K562 (cell line): ENCODE measurements at places on chromosomes 3 and 15.
A peak's percentile ranks its signal among the peaks of the same experiment; 100 is the strongest.

GRCh38 chr15:88269356-88270062 lies 13.0 kb upstream of the NTRK3 start:
- DNase-seq, result no peak

GRCh38 chr15:68921926-68922325 lies 8.4 kb upstream of the SPESP1 start:
- DNase-seq, result no peak

DNA sequence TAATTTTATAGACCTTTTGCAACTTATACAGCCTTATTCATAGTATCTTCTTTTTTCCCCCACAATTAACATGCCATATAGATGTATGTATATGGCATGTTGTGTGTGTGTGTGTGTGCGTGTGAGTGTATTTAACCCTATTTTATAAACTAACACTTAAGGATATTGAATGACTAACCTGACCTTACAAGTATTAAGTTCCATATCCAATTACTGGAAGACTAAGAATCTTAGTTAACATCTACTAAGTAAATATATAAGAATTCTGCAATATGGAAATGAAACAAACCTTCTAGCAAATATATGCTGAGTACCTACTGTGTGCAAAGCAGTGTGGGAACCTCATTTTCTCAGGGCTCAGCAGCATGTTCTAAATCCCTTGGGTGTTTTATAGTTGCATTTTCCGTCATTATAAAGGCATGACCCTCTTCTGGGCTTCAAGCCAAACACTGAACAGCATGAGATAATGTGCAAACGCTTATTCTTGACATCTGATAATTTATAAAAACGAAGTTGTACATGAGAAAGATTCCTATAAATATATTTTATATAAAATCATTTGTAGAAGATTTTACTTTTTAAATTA lies 105.5 kb downstream of the NLGN1 start:
- DNase-seq, result no peak

DNA sequence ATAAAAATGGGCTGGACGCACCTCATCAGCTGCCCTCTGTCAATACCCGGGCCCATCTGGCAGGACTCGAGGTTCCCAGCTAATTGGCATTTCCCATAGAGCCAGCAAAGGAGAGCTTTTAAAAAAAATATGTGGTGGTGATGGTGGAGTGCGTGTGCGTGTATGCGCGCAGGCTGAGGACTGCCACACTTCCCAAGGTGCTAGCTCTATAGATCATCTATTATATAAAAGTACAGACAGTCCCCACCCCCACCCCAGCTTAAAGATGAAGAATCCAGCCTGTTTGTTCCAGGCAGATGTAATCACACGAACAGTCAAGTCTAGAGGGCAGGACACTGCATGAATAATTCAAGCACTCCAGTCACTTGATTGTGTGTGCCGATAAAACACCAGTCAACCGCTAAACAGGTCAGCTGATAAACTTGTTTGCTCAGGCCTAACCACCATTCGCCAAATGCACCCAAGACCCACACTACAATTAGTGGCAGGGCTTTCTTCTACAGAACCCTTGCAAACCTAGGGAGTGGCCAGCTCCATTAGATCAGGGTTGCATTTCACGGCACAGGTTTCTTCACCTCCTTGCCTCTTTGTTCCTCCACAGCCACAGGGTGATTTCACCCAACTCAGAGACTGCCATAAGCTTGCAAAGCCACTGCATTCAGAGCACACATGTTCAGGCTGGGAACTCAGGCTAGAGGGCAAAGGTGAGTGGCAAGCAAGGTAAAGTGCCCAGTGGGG lies 5.8 kb downstream of the TLE3 start:
- DNase-seq, result peak; percentile 47

GRCh38 chr15:51982770-51983103 lies 11.2 kb upstream of the LEO1 start:
- DNase-seq, result no peak

- DNase-seq, result no peak
Observed at GRCh38 chr3:171783626-171784025, 26.7 kb downstream of the PLD1 start.

DNA sequence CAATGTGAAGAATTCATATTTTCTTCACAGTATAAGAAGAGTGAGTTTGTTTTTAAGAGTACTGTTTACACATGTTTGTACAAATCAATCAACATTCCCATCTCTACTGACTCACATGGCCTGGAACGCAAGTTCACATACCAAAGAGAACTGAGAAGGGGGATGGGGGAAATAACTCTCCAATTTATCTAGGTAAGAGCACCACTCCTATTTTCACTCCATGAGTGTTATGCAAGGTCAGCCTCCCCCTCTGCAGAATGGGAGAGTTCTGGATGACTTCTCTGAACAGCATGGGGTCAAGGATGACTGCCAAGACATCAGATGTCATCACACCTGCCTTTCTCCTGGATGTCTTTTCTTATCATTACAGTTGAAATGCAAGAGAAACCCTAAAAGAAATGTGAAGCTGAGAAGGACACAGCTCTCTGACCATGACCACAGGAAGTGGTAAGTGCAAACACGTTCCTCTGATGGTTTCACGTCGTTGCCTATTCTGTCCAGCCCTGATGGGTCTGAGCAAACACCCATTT lies 95.2 kb downstream of the SEMA6D start:
- no peak for DNase-seq

GRCh38 chr3:40054568-40055222 lies 245.3 kb downstream of the MYRIP start:
- DNase-seq, result no peak
